ENCODE measurements at places on chromosomes 12 and 14. TPM values are rescaled to one million over a fixed set of nuclear protein-coding genes. Genes with fewer than 3 reads are reported as not detected.

- no peak for DNase-seq
Observed at GRCh38 chr12:104010121-104010520, 39.9 kb downstream of the GLT8D2 start.

GRCh38 chr12:121214166-121214777 is 4.3 kb downstream of the P2RX4 start:
- DNase-seq: no peak

GRCh38 chr12:14900521-14901227 is 15.0 kb upstream of the MGP start:
- DNase-seq: no peak

- DNase-seq: no peak
Observed at GRCh38 chr14:97584528-97584927, 787.3 kb downstream of the VRK1 start.

- no peak for DNase-seq
Observed at GRCh38 chr12:113348849-113349536, 9.4 kb upstream of the PLBD2 start.

STAC3 gene
- total RNA-seq: 3.5 TPM

DNA sequence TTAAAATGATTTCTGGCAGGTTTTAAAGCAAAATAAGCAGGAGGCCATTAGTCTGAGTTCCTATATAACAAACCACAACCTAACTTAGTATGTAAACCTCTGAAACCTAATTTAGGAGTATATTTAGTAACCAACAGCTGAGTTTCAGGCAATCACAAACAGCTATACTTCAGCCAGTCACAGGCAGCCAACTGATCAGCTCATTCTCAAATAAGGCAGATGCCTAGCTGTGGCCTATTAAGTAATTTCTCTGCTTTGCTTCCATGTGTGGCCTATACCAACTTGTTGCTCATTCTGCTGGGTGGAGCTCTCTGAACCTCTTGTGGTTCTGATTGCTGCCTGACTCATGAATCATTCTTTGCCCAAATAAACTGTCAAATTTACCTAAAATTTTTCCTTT is 408.9 kb upstream of the FBXO33 start:
- DNase-seq: no peak

DNA sequence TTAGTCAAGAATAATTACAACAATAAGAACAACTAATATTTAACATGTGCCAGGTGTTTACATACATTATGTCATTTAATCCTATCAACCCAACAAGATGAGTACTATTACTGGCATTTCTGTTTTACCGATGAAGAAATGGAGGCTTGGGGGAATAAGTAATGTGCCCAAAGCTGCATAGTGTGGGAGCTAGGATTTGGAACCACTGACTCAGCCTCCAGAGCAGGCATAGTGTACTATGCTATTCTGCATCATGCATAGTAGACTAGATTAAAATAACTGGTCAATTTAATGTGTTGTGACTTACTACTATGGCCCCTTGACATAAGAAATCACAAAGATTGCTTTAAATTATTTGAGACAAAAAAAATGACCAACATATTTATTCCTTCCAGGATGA is 9.5 kb downstream of the GPR19 start:
- no peak for DNase-seq

DEPDC4 gene
- total RNA-seq: 0.38 TPM

- no peak for DNase-seq
Observed at GRCh38 chr12:60259225-60259624, 663.4 kb downstream of the SLC16A7 start.

DHRS2 gene
- 0.82 TPM for total RNA-seq

MANSC4 gene
- not detected for total RNA-seq

DNA sequence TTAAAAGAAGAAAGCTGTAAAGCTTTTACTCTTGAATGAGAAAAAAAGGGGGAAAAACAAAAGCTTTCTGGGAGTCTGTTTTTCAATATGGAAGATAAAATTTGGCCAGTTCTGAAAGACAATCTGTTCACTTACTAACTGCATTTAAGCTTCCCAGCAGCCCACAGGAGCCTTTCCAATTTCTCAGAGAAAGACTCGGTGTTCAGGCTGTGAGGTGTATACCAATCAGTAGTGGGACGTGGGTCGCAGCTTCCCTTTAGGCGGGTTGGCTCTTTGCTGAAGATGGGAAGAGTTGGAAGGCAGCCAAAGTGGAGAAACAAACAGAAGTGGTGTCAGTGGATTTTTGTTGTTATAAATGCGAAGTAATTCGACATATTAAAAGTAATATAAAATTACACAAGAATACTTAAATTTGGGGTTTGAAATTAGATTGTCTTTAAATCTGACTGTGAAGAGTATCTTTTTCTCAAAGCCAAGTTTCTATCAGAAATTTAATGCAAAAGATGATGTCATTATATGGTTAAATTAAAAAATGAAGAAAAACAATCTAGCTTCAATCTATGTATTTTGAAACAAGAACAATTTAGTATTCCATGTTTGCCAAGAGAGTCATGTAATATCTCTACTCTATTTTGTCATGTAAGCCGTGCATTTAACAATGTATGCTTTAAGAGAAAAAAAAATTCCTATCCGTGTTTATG is 590.2 kb upstream of the ATXN7L3B start:
- DNase-seq: no peak

GRCh38 chr14:104685216-104685997 is 4.0 kb upstream of the INF2 start:
- DNase-seq: no peak

DNA sequence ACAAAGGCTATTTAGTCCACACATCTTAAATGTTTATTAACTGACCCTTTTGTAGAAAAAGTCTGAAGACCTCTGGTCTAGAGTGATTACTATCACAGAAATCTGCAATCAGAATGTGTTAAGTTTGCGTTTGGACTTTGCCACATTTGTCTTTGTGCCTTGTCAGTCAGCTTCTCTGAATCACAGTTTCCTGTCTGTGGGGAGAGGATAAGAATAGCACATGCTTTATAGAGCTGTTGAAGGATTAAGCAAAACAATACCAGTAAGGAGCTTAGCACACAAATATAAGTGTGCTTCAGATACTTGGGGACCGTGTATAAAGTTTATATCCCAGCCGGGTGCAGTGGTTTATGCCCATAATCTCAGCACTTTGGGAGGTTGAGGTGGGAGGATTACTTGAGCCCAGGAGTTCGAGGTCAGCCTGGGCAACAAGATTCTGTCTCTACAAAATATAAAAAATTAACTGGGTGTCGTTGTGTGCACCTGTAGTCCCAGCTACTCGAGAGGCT is 63.0 kb upstream of the BTG1 start:
- no peak for DNase-seq

- DNase-seq: no peak
Observed at GRCh38 chr14:88452231-88452630, 66.8 kb downstream of the SPATA7 start.

- DNase-seq: no peak
Observed at GRCh38 chr14:49191380-49191779, 394.8 kb downstream of the RPS29 start.

DNA sequence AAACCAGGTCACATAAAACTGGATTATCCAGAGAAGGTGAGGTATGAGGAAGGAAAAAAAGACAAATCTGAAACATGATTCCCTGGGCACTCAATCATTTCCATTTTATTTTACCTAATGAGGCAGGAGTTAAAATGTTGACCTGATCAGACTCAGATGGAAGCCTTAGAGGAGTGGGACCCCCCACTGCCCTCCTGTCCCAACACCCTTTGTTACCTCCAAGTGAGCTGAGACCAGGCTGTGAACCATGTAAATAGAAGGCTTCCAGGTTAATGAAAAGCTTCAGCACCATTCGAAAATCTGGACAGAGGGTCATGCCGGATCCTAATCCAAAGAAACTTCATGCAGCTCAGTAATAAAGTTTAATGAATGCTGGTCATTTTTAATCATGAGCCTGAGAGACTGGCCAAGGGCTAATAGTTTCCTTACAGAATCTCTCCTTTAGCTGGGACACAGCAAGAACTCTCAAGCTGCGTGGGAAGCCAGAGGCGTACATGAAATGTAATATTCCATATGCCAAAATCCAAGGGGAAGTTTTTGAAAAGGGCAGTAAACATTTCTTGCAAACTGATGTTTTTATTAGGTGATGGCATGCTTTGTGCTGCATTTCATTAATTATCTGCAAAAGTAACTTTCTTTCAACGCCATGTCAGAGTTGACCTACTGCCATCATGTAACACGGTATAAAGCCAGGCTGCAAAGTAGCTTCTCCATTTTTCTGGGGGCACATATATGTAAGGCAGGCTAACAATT is 183.0 kb downstream of the PAX9 start:
- DNase-seq: no peak

LRP6 gene
- 6.3 TPM for total RNA-seq

TMCC3 gene
- total RNA-seq: 0.95 TPM

Data from T-cell (primary cell).